ENCODE measurements at places on chromosomes 5 and 9.

GRCh38 chr9:77063645-77064285, 44.3 kb downstream of the FOXB2 start:
- no peak for DNase-seq

- no peak for DNase-seq
Measured at GRCh38 chr9:108257382-108257781, 598.4 kb downstream of the ACTL7B start.

DNA sequence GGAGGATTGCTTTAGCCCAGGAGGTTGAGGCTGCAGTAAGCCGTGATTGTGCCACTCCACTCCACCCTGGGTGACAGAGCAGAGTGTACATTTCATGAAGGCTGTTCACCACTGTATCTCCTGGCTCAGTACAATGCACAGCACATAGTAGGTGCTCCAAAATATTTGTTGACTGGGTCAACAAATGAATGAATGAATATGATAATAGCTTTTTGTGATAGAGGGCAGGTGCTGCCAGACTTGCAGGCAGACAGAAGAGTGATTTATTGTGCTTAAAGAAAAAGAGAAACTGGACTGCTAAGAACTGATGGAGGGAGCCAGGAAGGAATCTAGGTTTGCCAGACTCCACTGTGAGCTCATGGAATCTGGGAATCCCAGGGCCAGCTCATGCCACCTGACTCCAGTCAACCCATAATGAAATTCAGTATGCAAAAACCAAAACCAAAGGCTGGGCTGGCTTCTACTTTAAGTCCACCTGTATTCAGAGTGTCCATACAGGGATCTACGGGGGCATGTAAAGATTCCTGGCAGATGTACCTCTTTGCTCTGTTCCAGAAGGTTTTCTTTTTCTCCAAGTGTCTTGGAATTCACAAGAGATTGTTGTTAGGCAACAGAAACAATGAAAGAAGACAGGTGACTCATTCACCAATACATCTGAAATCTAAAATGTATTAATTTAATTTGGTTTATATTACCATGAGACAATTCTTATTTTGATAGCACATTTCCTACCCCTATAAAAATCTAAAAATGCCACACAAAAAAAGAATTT, 15.5 kb upstream of the CTNNA1 start:
- no peak for DNase-seq

DNA sequence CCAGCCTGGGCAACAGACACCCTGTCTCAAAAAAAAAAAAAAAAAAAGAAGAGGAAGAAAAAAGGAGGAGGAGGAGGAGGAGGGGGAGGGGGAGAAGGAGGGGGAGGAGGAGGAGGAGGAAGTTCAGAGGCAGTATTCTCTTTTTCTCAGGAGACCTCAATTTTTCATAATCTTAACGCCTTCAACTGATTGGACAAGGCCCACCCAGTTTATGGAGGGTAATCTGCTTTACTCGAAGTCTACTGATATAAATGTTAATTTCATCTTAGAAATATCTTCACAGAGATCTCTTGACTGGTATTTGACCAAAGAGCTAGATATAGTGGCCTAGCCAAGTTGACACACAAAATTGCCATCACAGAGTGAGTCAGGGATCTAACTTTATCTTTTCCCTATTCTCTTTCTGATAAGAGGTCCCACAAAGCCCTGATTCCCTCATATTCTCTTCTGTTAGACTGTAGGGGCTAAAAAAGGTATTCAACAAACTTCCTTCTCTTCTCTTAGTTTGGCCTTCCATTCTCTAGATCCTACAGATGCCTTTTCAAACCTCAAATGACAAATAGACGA, 115.5 kb upstream of the ABCA1 start:
- no peak for DNase-seq
